Thyroid gland (tissue), 4 donors: ENCODE measurements at places on chromosomes 16 and 17. TPM values are rescaled to one million over a fixed set of nuclear protein-coding genes. Genes with fewer than 3 reads are reported as not detected.

OTOA gene
- 0.13 TPM for total RNA-seq

MT1A gene
- total RNA-seq = 7.1 TPM

SLC12A3 gene
- not detected for total RNA-seq

KLHL10 gene
- 0.33 TPM for total RNA-seq

NPIPB8 gene
- 0.27 TPM for total RNA-seq

MYO15A gene
- total RNA-seq = 1.3 TPM

ITGAL gene
- 1.3 TPM for total RNA-seq

CLDN7 gene
- 161 TPM for total RNA-seq

NPIPB9 gene
- total RNA-seq = 1.7 TPM
